ENCODE measurements at places on chromosomes 12 and 14. TPM values are rescaled to one million over a fixed set of nuclear protein-coding genes. Genes with fewer than 3 reads are reported as not detected.
A peak's percentile ranks its signal among the peaks of the same experiment; 100 is the strongest.

Gene TSPAN8
- total RNA-seq: not detected

Gene G2E3
- 19.4 TPM for total RNA-seq

Gene KRT84
- total RNA-seq: not detected

Gene ZNF891
- total RNA-seq: 0.56 TPM

Gene RNASE3
- total RNA-seq: not detected

Gene LRRC10
- not detected for total RNA-seq

Gene C12orf54
- not detected for total RNA-seq

Gene MUCL1
- total RNA-seq: not detected

Gene SERPINA9
- total RNA-seq: under 0.01 TPM

Gene DAO
- not detected for total RNA-seq

Gene LAG3
- not detected for total RNA-seq

- no peak for DNase-seq
Measured at GRCh38 chr12:130948751-130949150, 5.0 kb upstream of the ADGRD1 start.

- DNase-seq: peak; percentile 2
Measured at GRCh38 chr14:57066887-57067513, 201.7 kb downstream of the EXOC5 start.

- peak; percentile 77 for DNase-seq
Measured at GRCh38 chr14:85416771-85417170, 113.2 kb upstream of the FLRT2 start.

- no peak for DNase-seq
Measured at GRCh38 chr12:106684497-106684896, 90.0 kb upstream of the RIC8B start.

DNA sequence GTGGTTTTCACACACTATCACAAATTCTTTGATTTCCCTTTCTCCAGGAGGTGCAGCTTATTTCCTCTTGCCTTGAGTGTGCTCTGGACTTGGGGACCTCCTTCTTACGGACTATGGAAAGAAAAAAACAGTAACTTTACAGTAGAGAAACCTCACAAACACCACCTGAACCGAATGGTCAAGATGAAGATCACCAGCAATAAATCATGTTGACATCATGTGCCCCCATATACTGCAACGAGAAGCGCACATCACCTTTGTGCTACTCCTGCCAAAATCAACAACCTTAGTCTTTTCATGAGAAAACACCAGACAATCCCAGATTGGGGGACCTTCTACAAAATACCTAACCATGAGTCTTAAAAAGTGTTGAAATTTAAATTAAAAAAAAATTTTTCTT, 13.3 kb upstream of the NYNRIN start:
- DNase-seq: no peak

GRCh38 chr14:88164906-88165534, 158.0 kb downstream of the KCNK10 start:
- no peak for DNase-seq

DNA sequence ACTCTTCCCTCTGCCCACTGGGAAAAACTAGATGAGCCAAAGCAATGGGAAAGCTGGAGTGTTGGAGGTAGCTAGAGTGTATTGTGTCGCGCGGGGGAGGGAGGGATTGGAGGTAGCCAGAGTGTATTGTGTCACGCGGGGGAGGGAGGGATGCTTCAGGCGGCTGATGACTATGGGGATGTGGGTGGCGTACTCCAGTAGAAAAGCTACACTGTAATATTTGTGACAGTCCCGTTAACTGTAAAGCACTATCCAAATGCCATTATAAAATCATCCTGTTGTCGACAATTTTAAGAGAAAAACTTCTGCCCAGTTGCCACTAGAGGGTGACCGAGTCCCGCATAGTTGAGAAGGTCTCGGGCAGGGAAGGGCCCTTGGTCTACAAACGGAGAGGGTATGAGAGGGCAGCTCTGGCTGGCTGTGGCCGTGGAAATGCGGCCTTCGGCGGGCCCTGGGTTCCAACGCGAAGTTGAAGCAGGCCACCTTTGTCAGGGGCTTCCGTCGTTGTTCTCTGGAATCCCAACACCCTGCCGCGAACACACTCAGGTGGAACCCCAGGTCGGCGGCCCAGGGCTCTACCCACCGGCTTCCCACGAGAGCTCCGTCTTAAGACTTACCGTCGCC, 15.1 kb upstream of the PLEK2 start:
- DNase-seq: peak; percentile 76

- no peak for DNase-seq
Measured at GRCh38 chr14:25484906-25485305, 435.0 kb upstream of the STXBP6 start.

DNA sequence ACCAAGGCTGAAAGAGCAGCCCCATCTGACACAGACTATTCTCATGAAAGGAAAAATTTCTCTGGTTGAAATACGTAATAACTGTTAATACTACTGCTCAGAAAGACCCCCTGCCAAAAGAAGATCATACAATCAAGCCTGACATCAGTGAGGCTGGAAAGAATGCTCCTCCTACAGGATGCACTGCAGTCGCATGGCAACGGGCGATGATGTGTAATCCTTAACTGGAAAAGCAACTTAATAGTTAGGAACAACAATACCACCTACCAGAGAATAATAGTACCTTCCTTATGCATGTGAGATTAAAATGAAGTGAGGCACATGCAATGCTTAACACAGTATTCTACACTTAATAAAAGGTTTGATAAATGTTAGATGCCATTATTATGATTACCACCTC, 1.2 kb upstream of the GOLGA5 start:
- DNase-seq: no peak

- DNase-seq: peak; percentile 8
Measured at GRCh38 chr12:42859612-42860011, 270.1 kb upstream of the PRICKLE1 start.

GRCh38 chr14:52825085-52825484, 33.7 kb upstream of the GNPNAT1 start:
- no peak for DNase-seq

DNA sequence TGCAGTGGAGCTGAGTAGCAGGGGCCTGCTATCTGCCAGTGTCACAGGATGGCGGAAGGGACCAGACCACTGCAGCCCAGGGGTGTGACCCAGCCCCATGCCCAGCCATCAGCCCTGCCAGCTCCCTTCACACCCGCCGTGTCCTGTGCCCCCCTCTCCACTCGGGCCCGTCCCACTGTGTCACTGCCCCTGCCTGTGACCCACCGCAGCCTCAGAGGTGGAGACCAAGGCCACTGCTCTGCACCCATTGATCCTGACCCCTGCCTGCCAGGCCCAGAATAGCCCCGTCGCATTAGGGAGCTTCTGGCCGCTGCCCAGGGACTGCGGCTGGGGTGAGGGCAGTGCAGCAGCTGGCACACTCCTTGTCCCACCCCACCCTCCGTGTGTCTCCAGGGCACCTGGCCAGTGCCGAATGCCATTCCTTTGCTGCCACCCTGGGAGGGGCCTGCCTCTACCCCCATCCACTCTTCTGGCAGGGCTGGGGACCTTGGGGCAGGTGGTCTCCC, 2.1 kb upstream of the CRIP2 start:
- DNase-seq: no peak

- DNase-seq: no peak
Measured at GRCh38 chr12:46609273-46609623, 216.5 kb downstream of the SLC38A4 start.

GRCh38 chr12:106030210-106031071, 108.3 kb downstream of the NUAK1 start:
- DNase-seq: peak; percentile 96

- DNase-seq: no peak
Measured at GRCh38 chr12:53340398-53340797, 4.2 kb upstream of the SP7 start.

- no peak for DNase-seq
Measured at GRCh38 chr12:41293011-41293410, 104.9 kb downstream of the PDZRN4 start.

Data from IMR-90 (cell line).